ENCODE measurements at places on chromosomes 11 and 22.

GRCh38 chr22:47816863-47817210 lies 1054.4 kb downstream of the TBC1D22A start:
- no peak for DNase-seq

DNA sequence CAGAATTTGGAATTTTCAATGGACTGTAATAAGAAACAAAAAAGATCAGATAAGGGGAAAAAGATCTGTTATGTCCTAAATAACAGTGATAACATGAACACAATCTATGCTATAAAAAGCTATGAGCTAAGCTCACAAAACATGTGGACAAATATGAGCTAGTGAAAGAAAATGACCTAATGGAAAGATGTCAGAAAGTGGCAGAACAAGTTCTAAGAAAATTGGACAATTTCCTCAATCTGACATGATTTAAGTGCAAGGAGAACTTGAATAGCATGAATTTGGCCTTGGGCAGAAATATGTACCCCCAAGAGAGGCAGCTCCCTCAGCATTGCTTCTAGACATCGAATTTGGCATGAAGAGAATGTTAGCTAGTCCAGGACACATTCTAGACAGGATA lies 212.0 kb upstream of the PGR start:
- DNase-seq, result no peak

DNA sequence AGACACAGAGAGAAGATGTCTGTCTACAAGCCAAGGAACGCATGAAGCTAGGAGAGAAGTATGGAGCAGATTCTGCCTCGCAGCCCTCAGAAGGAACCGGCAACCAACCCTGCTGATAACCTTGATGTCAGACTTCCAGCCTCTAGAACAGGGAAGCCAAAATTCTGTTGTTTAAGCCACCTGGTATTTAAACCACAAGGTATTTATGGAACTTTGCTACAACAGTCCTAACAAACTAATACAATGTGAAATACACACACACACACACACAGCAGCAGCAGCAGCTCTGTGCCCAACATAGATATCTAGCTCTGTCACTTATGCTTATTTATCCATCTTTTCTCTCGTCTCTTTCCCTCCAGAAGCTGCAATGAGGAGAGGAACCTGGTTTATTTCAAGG lies 400.0 kb downstream of the ETS1 start:
- no peak for DNase-seq

DNA sequence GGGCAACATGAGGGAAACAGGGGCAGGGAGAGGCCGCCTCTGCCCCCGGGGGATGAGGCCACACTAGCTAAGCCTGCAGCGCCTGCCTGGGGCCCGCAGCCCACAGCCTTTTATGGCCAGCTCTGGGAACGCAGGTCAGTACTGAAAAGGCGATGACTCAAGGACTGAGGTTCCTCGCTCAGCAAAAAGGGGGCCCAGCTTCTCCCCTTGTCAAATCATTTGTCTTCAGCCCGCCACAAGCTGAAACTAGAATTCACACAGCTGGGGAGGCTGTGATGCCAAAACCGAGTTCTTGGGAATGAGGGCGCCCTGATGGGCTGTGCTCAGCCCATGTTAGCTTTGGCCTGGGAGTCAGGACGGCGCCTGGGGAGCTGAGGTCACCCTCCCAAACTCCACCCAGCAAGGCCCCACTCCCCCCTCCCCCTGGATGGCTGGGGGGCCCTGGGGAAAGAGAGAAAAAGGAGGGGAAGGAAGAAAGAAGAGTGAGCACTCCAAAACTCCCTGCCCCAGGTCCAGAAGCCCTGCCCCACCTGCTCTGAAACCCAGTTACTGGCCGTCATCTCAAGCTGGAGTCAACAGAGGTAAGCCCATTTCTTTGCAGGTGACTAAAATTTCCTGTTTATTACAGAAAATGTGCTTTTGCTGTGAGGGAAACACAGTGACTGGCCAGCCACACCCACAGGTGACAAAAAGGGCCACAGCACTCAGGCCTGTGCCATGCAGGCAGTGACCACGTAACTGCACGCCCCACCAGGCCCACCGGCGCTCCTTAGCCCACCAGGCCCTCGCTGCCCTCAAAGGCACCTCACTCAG lies 13.7 kb downstream of the EHD1 start:
- peak; percentile 82 for DNase-seq

DNA sequence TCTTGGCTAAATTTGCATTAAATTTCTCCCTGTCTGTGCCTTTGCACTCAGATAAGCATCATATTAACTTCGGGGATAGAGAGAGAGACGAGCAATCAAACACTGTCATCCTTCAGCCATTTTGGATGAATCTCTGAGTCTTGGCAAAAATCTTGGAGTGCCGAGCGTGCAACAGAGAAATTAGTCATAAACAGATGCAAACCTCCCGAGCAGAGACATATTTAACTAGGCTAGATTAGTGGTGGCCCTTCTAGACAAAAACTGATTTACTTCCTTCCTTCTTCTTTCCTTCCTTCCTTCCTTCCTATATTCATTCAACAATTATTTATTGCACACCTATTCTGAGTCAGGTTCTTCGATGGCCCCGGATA lies 114.4 kb upstream of the BLID start:
- DNase-seq, result no peak

GRCh38 chr11:6418557-6419008 lies 311 bp downstream of the APBB1 start:
- peak; percentile 60 for DNase-seq

- peak; percentile 74 for DNase-seq
Measured at GRCh38 chr11:2312232-2313042, 10.6 kb downstream of the TSPAN32 start.

GRCh38 chr11:117279711-117280376 lies 11.3 kb upstream of the BACE1-AS start:
- DNase-seq, result no peak

DNA sequence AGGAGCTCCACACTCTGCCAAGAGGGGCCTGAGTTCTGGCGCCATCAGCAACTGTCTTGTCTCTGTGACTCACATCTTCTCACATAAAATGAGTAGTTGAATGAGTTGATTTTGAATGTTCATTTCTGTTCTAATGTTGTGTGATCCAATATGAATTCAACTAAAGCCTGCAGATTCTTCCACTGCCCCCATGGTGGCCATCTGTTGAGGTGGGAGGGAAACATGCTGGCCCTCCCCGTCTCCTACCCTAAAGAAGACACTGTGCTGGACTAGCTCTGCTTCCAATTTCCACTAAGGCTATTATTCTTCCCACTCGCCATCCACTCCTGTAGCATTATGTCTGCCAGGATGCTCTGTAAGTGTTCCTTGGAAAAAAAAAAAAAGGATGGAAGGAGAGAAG lies 555.6 kb upstream of the LARGE1 start:
- no peak for DNase-seq

- DNase-seq, result no peak
Measured at GRCh38 chr11:41404109-41404508, 55.3 kb downstream of the LRRC4C start.

GRCh38 chr11:117300773-117301172 lies 9.6 kb downstream of the BACE1-AS start:
- no peak for DNase-seq

DNA sequence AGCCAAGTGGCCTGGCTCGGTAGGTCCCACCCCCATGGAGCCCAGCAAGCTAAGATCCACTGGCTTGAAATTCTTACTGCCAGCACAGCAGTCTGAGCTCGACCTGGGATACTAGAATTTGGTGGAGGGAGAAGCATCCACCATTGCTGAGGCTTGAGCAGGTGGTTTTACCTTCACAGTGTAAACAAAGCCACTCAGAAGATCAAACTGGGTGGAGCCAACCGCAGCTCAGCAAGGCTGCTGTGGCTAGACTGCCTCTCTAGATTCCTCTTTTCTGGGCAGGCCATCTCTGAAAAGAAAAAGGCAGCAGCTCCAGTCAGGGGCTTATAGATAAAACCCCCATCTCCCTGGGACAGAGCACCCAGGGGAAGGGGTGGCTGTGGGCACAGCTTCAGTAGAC lies 22.3 kb upstream of the OR5B21 start:
- no peak for DNase-seq

- no peak for DNase-seq
Measured at GRCh38 chr11:115637599-115638241, 133.5 kb upstream of the CADM1 start.

- no peak for DNase-seq
Measured at GRCh38 chr22:46777609-46777970, 15.1 kb downstream of the TBC1D22A start.

GRCh38 chr11:1839924-1840779 lies 1.4 kb downstream of the TNNI2 start:
- no peak for DNase-seq

GRCh38 chr22:45984316-45984916 lies 7.5 kb upstream of the WNT7B start:
- no peak for DNase-seq

- DNase-seq, result no peak
Measured at GRCh38 chr11:117186431-117186761, 7.9 kb downstream of the SIDT2 start.

- DNase-seq, result no peak
Measured at GRCh38 chr11:107744736-107745135, 32.9 kb upstream of the SLN start.

- no peak for DNase-seq
Measured at GRCh38 chr11:33696931-33697638, 3.5 kb downstream of the C11orf91 start.

DNA sequence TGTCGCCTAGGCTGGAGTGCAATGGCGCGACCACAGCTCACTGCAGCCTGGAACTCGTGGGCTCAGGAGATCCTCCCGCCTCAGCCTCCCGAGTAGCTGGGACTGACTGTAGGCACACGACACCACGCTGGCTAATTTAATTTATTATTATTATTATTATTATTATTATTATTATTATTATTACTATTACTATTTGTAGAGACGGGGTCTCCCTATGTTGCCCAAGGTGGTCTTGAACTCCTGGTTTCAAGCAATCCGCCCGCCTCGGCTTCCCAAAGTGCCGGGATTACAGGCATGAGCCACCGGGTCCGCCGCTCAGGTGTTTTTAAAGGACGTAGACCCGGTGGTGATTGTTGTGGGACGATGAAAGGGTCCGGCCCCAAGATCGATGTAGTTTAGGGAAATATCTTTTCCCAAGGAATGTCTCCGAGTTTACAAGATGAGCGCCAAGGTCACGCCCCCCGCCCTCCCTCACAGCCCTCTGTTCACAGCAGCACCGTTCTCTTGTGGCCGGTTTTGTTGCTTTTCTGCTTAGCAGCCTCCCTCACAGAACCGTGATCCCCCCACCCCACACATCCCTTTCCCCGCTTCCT lies 728 bp upstream of the POGLUT3 start:
- peak; percentile 19 for DNase-seq

DNA sequence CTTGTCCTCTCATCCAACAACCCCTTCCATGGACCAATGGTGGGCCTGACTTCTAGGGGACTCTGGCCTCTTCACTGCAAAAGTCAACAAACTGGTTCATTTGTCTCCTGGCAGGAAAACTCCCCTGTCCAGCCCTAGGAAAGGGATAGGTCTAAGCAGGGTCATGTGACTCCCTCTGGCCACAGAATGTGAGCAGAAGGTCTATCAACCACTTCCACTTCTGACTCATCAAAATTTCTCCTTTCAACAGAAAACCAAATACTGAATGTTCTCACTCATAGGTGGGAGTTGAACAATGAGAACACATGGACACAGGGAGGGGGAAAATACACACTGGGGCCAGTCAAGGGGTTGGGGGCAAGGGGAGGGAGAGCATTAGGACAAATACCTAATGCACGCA lies 1.3 kb upstream of the ISX start:
- no peak for DNase-seq

DNA sequence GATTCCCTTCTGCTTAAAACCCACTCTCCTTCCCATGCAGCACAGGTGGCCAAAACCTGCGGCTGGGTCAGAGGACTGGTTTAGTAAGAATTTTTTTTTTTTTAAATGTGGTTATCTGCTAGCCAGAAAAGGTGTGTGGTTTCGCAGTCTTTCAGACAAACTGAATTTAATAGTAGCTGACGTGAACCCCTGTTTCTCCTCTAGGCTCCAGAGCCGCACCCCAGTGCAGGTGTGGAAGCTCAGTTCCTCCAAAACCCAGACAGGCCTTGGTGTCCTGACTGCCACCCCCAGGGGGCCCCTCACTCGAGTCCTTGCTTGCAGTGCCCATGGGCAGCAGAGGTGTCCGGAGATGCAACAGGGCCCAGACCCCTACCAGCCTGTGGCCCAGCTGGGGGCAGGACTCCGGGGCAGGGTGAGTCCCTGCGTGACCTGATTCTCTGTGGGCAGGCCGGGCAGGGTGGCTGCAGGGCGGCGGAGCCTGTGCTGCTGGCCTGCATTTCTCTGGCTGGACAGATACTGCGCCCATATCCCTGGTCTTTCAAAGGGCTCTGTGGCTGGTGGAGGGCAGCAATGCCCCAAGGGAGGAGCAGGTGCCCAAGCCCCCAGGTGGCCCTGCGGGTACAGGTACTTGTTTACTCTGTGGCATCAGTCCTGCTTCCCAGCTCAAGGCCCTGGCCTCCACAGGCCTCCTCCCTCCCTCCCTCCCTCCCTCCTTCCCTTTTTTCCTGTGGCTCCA lies 15.2 kb downstream of the KCNQ1 start:
- DNase-seq, result no peak

DNA sequence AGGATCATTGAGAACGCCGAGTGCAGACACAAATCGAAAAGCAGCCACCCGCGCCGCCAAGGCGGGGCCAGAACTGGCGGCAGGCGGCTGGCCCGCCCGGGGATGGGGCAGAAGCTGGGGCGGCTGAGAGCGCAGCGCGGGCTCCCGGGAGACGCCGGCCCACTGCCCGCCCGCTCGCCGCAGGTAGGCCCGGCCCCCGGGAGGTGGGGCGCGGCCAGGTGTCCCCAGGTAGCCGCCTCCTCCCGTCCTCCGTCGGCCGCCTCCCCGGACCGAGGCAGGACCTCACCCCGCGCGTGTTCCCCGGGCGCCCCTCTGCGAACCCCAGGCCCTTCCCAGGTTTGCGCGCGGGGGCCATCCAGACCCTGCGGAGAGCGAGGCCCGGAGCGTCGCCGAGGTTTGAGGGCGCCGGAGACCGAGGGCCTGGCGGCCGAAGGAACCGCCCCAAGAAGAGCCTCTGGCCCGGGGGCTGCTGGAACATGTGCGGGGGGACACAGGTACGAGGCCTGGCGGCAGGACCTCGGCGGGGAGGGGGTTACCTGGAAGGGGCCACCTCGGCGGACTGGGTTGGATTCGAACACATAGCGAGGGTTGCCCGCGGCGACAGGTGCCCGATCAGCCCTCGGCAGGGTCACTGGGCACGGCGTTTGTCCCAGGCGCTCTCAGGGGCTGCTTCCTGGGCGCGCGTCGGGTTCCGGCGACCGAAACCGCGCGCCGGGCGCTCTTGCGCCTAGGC lies at the start of gene PRRG4:
TSS of gene PRRG4 (plus strand) at position 248 of the 733 bp plus-strand sequence. CDS start 603 bp downstream, outside the sequence.
- no peak for DNase-seq

GRCh38 chr22:37277384-37277783 lies 4.9 kb upstream of the CYTH4 start:
- DNase-seq, result no peak

All from right hindlimb (tissue), 1 donor.